ENCODE measurements at places on chromosomes 12 and 14.

- DNase-seq: no peak
These were observed 308.7 kb downstream of the EMP1 start for GRCh38 chr12:13505224-13505623.

DNA sequence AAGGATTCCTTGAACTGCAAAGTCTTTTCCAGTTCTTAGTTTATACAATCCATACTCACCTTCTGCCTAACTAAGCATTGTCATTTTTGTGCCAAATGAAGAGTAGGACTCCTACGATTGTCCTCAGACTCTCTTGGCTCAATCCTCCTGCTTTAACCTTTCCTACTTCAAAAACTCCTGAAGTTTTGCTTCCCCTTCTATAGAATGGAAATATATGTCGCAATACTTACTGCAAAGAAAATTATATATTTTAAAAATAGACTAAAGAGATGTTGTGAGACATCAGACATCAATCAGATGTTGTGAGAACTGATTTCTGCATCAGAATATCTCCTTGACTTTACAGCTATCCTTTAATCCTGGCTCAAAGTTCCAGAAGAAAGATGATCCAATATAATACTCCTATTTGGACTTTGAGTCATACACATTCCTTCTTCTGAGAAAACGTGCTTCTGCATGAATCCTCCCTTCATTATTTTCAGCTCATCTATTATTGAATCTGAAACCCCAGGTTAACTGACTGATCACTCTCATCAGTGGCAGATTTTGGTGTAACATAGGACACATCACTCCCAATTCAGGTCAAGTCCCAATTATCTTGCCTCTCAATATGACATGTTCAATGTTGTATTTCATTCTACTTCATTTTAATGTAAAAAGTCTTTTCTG lies 48.8 kb downstream of the A2M start:
- DNase-seq: no peak

- no peak for DNase-seq
These were observed 8.3 kb downstream of the DERA start for GRCh38 chr12:15919418-15919817.

GRCh38 chr12:66453120-66453519 lies 150.8 kb downstream of the HELB start:
- no peak for DNase-seq

DNA sequence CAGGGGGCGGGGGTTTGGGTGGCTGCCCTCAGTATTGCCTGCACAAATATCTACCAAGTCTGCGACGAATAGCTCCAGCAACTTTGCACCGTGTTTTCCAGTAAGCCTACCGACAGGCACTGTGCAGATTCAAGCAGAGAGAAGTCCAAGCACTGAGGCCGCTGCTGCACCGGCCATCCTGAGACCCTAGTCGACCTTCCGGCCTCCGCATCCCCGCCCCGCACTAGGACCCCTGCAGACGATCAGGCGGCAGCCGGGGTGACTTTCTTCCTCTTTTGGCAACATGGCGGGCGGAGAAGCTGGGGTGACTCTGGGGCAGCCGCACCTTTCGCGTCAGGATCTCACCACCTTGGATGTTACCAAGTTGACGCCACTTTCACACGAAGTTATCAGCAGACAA lies at the start of gene EIF2S3B:
Gene EIF2S3B, plus strand, starts transcription at position 271 of the 400 bp plus-strand sequence. Its CDS starts 13 bp downstream, at position 284.
- no peak for DNase-seq

DNA sequence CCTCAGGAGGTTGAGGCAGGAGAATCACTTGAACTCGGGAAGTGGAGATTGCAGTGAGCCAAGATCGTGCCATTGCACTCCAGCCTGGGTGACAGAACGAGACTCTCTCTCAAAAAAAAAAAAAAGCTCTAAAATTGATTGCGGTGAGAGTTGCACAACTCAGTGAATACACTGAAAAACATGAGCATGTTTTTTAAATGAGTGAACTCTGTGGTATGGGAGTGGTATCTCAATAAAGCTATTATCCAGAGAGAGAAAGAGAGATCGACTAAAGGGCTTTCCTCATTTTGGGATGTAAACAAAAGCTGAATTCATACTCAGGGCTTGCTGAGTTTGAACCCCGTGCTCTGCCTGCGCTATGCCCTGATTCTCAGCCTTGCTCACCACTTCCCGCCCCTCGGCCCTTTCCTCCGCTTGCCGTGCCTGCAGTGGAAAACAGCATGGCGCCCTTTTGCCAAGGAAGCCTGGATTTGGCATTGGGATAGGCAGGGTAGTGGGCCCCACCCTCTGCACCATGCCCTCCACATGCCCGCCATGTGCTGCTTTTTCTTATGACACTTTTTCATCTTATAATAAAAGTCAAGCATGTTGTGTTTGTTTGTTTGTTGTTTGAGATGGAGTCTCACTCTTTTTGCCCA lies 102.5 kb downstream of the LGMN start:
- no peak for DNase-seq

- no peak for DNase-seq
These were observed 25.7 kb downstream of the JKAMP start for GRCh38 chr14:59510001-59510400.

- DNase-seq: no peak
These were observed 426.7 kb upstream of the DCN start for GRCh38 chr12:91609283-91609682.

DNA sequence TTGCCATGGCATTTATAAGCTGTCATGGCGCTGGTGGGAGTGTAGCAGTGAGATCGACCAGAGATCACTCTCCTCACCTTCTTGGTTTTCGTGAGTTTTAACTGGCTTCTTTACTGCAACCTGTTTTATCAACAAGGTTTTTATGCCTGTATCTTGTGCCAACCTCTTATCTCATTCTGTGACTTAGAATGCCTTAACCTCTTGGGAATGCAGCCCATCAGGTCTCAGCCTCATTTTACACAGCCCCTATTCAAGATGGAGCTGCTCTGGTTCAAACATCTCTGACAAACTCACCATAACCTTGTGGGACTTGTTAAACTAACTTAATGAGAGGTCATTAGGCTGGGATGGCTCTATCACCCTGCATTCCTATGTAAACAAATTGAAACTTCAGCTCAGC lies 151.3 kb downstream of the CAND1 start:
- no peak for DNase-seq

DNA sequence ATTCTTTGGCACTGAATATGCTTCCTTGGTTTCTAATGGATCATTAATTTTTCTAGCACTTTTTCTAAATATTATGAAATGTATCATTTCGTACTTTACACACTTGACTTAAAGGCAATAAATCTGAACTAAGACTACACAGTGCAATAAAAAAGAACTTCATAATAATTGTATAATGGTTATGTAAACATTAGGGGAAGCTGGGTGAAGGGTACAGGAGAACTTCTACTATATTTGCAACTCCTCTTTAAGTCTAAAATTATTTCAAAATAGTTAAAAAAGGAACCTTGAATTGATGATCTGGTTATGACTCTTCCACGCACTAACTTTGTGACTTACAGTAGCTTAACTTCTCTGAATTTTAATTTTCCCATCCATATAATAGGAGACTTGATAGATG lies 5.1 kb upstream of the NOVA1 start:
- DNase-seq: no peak

DNA sequence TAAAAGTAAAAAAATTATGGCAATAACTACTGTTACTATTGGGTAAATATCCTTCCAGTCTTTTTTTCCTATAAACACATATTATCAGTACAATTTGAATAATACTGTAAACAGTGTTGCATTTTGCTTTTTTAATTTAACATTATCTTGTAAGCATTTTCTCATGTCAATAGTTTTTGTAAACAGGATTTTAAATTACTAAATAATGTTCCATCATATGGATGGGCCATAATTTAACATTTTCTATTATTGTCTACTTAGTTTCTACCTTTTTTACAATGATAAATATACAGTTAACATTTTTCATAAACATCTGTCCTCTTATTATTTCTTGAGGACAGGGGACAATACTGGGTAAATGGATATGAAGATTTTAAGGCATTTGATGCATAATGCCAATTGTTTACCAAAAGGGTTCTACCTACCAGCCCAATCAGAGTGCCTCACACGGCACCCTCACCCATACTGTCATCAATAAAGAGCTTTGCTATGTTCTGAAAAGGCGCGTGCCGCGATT lies 759 bp upstream of the ACVR1B start:
- no peak for DNase-seq

DNA sequence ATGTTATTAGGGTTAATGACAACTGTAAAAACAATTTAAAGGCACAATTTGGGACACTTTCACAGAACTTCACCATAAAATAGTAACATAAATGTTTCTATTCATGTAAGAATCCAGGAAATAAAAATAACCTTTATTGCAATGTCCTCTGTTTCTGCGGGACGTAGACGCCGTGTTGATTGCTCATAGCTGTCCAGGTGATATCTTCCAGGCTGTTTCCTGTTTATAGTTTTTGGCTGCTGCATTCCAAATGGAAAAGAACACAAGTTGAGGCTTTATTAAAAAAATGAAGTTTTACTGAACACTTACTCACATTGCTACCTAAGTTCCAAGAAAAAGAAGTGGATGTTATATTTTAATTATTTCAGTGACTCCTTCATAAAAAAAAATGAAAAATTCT lies 58.6 kb downstream of the ABCC9 start:
- DNase-seq: no peak

GRCh38 chr14:95651821-95652583 lies 34.2 kb upstream of the TCL1B start:
- DNase-seq: no peak

- no peak for DNase-seq
These were observed 378.9 kb downstream of the TMTC2 start for GRCh38 chr12:83065562-83065961.

GRCh38 chr12:126734710-126735109 lies 1532.3 kb upstream of the TMEM132C start:
- no peak for DNase-seq

GRCh38 chr14:54659365-54659764 lies 92.4 kb downstream of the SAMD4A start:
- no peak for DNase-seq

GRCh38 chr12:105960319-105961083 lies 178.3 kb downstream of the NUAK1 start:
- DNase-seq: no peak

- DNase-seq: no peak
These were observed 73.9 kb downstream of the SPPL3 start for GRCh38 chr12:120830052-120830940.

DNA sequence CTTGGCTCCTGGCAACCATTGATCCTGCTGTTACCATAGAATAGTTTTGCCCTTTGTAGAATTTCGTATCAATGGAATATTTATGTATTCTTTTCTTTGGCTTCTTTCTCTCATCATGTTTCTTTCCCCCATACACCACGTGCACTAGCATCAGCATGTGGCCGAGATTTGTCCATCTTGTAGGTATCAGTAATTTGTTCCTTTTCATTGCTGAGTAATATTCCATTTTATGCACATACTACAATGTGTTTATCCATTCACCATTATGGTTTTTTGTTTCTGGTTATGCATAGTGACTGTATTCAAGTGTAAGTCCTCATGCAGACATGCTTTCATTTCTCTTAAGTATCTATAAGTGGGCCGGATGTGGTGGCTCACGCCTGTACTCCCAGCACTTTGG lies 4.5 kb upstream of the ISM2 start:
- DNase-seq: no peak

DNA sequence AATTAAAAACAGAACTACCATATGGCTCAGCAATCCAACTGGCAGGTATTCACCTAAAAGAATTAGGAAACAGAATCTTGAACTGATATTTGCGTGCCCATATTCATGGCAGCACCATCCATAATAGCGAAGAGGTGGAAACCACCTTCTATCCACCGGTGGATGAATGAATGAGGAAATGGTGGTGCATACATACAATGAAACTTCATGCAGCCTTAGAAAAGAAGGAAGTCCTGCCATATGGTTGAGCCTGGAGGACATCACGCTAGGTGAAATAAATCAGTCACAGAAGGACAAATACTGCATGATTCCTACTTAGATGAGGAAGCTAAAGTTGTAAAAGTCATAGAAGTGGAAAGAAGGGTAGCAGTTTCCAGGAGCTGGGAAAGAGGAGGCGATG lies 6.6 kb downstream of the TCL1A start:
- DNase-seq: no peak

- no peak for DNase-seq
These were observed 77.2 kb downstream of the EP400 start for GRCh38 chr12:132026796-132027500.

GRCh38 chr12:132244724-132245295 lies 84.6 kb downstream of the GALNT9 start:
- no peak for DNase-seq

DNA sequence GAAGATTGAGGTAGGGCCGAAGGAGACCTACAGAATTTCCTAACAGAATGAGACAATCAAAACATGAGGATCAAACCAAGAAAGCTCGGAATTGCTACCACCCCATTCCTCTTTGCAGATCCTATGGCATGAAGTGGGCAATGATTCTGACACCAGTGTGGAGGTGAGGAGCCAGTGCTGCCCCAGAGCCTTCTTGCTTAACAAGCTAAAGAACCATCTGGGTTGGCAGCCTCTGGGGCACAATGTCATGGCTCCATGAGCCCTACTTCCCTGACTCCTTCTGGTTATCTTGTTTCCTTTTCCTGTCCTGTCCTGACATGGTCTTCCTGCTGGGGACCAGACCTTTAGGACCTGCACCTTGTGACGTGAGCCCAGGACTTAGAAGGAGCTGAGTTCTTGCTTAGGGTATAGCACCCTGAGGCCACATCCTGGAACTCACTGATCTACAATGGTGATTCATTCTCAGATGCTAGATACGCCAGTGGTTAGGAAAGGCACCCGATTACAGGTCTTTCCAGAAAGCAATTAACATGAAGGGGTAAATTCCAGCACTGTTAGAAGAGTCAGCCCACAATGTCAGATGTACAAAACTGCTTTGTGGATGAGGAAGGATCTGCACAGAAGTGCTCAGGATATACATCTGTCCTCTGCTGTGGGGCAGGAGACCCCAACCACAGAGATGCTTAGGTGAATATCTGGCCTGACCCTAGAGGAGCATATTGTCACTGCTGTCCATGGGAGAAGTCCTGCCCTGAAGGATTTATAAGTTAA lies 324.2 kb downstream of the ZFP36L1 start:
- DNase-seq: peak; percentile 28

DNA sequence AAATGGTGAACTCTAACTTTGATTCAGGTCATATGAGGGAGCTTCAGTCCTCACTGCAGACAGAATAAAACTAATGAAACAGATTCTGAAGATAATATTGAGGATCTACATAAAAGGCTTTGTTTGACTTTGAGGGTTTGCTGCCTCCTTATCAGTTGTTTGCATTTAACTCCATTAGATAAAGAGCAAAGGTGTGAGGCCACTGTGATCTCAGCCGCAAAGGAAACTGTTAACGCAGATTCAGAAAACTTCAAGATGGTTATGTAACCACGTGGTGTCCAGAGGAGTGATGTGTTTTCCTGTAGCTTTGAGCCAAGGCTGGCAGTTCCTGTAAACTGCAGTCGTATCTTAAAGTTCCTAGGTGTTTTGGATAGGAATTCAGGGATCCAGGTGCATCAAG lies 67.8 kb downstream of the METTL25 start:
- DNase-seq: no peak

DNA sequence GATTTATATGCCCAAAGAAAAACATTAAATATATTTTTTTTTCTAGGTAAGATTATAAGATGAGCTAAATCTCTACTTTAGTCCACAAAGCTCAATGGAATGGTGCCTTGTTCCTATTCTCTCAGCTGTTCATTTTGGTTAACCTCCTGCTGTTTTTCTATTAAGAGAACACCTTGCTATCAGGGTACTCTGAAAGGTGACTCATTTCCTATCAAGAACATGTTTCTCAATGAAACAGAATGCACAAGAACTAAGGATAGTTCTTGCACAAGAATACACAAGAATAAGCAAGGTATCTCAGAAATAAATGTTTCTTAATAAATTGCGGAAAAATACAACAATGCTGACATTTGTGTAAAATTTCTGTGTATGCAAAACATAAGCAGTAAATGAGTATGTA lies 14.1 kb downstream of the ABCD2 start:
- no peak for DNase-seq

- DNase-seq: no peak
These were observed 160.8 kb downstream of the CCER1 start for GRCh38 chr12:90794212-90794611.

Measured in stimulated activated CD4-positive, alpha-beta T cell treated with anti-CD3 and anti-CD28 coated beads, TNF-alpha, amount 100 ng/mL, for 48 hours (primary cell).